Hypothalamus (tissue), 51 donors: ENCODE measurements at places on chromosomes 7 and 10.

GRCh38 chr10:8359467-8359866 is 305.0 kb downstream of the GATA3 start:
- no peak for DNase-seq

- no peak for DNase-seq
Measured at GRCh38 chr10:4354382-4354812, 471.6 kb upstream of the AKR1E2 start.

- DNase-seq, result no peak
Measured at GRCh38 chr10:66629996-66630395, 295.8 kb upstream of the LRRTM3 start.

DNA sequence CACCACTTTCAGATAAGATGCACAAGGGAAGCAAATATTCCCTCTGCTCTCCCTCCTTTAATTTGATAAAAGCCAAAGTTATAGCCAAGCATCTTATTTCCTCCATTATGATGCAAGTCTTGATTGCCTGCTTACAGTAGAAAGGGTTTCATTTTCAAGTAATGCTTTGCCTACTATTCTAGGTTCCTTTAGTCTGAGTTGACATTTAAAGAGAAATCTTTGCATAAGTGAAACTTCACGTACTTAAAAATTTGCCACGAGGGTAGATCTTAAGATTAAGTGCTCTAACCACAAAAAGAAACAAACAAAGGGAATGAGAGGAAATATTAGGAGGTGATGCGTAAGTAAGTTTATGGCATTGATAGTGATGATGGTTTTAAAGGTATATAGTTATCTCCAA is 78.1 kb upstream of the VWDE start:
- no peak for DNase-seq

- DNase-seq, result no peak
Measured at GRCh38 chr10:69734797-69735468, 66.8 kb upstream of the COL13A1 start.

DNA sequence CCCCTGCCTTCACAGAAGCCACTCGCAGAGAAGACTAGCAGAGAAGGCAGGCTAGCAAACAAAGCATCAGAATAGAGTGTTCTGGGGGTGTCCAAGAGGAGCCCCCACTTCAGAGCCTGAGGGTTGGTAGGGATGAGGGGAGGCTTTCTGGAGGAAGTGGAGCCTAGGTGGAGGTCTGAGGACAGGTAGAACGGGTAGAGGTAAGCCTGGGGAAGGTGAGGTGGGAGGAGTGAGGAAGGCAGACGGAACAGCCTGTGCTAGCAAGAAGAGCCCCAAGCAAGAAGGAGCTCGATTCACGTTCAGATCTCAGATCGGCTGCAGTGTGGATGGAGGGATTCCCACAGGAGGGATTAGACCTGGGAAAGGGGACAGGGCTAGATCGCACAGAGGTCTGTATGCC is 66.0 kb upstream of the DUSP5 start:
- DNase-seq, result no peak

DNA sequence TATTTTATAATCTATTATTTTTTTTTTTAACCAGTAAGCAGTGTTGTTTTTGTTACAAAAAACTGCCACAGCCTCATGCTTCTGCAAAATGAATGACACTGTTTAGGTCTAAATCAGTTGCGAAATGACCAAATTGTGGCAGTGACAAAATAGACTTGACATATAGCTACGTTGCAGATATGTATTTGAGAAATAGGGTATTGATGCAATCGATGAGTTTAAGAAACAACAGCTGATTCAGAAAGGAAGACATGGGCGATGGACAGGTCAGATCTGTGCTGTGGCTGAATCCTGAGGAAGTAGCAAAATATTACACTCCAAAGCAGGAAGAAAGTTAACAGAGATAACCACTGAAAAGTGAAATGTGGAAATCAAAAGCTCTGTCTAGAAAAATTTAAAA is 89.0 kb upstream of the STEAP4 start:
- no peak for DNase-seq

DNA sequence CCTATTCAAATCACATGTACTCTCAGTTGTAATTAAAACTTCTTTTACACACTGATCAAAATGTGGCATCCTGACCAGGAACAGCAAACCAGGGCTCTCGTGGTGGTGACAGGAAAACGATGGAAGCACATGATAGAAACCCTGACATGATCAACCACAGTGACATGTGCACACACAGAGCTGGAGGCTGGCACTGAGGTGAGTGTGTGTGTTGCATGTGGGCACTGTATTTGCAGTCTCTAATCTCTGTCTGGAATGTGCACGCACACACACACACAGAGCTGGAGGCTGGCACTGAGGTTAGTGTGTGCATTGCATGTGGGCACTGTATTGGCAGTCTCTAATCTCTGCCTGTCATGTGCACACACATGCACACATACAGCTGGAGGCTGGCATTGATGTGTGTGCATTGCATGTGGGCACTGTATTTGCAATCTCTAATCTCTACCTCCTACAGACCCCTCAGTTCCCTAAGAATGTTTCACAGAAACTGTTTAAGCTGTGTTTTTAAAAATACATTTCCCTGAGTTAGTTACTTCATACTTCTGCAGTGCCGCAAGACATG is 406.9 kb downstream of the SFMBT2 start:
- no peak for DNase-seq

GRCh38 chr7:44280636-44280992 is 44.8 kb downstream of the CAMK2B start:
- DNase-seq, result no peak

GRCh38 chr10:125605167-125605566 is 77.8 kb downstream of the TEX36 start:
- no peak for DNase-seq

DNA sequence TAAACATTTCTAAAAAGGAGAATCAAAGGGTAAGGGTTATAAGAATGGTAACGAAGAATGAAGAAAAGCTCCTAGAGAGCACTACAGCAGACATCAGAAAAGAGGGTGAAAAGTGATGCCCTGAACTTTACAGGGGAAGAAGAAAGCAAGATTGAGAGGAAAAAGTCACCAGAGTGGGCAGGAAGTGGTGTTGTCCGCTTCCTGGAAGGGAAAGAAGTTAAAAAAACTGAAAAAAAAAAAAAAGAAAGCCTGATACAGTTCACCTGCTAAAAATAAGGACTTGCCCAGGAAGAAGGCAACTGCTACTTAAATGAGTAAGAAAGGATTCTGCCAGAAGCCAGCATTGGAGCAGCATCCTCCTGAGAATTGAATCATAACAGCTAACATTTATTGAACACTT is 330.1 kb upstream of the PHF14 start:
- DNase-seq, result no peak

GRCh38 chr7:151308791-151309190 is 32.8 kb upstream of the NUB1 start:
- DNase-seq, result no peak

GRCh38 chr7:986766-987751 is 4.1 kb downstream of the CYP2W1 start:
- DNase-seq, result no peak

DNA sequence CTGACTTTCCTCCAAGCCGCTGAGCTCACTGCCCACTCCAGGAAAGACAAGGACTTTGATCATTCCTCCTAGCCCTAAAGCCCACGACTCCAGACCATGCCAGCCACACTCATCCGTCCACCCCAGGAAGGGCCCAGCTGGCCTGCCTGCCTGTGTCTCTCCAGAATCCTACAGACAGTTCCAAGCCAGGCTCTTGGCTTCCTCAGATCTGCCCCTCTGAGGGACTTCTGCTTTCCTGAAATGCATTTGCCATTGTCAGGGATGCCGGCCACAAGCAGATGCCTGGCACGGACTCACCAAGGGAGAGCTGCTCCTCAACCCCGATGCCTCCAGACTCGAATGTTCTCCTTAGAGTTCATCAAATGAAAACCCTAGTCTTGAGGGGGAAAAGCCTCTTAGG is 155.8 kb downstream of the OAT start:
- no peak for DNase-seq

DNA sequence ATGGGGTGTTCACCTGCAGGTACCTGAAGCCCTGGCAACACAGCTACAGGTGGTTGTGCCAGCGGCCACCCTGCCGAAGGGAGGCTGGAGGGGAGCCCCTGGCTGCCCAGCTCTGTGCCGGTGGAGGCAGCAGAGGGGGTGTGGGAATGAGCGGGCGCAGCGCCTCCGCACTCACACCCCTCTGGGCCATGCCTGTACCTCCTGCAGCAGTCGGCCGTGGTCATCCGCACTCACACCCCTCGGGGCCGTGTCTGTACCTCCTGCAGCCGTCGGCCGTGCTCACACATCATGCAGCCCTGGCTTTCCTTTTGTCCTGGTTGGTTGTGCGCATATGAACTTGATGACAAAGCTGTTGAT is 1.7 kb downstream of the ZNF511 start:
- DNase-seq, result no peak

GRCh38 chr7:99679032-99679399 is 780 bp downstream of the CYP3A5 start:
- DNase-seq, result no peak

DNA sequence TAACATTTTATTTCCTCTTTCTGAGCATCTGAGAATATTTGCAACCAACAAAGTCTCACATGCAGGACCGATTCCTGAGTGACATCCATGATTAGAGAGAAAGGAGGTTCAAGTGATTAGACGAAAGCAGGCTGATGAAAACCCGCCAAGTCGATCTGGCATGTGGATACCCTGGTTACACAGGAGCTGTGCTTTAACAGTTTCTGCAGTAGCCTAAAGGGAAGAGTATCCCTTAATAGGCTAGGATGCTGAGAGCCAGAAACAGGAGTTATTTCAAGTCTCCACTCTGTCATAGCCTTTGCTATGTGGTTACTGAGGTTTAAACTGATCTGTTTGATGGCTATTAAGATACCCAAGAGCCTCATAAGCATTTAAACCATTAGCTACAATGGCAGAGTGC is 82.5 kb downstream of the PRKCQ start:
- DNase-seq, result no peak

GRCh38 chr7:132516042-132516840 is 60.0 kb downstream of the PLXNA4 start:
- DNase-seq, result no peak

- no peak for DNase-seq
Measured at GRCh38 chr10:131700032-131700431, 200.8 kb upstream of the PPP2R2D start.

- DNase-seq, result no peak
Measured at GRCh38 chr7:36057323-36057722, 95.7 kb upstream of the EEPD1 start.

DNA sequence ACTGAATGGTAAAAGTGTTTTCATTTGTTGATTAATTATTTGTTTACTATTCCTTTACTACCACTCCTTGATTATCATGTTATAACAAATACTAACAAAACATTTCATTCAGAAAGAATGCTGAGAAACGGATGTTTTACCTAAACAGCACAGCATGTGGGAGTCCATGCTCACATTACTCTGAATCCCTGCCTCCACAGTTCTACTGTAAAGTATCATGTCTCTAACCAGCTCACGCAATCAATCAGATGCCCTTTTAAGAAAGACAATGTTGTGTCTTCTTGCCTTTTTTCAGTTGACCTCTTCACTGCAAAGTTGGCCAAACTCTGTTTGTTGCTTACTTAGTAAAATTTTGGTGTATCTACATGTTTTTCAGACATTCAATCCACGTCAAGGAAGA is 232.5 kb upstream of the MDFIC start:
- no peak for DNase-seq

- no peak for DNase-seq
Measured at GRCh38 chr10:60488111-60488669, 98.5 kb upstream of the ANK3 start.

DNA sequence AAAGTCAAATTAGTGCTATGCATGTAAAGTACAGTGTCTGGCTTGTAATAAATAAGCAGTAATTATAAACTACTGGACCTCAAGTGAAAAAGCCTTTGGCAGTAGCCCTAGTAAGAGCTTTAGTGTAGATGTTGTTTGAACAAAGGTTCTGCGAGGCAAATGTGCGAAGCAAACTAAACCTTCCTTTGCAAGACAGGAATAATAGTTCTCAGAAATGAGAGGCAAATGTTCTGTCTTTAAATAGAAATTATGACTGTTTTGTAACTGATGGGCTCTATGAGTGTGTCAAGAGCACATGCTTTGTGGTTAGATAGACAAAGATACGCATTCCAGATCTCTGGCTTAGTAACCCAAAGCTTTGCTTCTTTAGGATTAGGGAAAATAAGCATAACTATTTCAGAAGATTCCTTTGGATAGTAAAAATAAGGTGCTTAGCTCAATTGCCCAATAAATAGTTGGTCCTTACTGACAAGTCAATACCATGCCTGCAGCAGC is 169.2 kb upstream of the CDC14C start:
- no peak for DNase-seq

- DNase-seq, result no peak
Measured at GRCh38 chr7:28360739-28361138, 51.6 kb upstream of the CREB5 start.

DNA sequence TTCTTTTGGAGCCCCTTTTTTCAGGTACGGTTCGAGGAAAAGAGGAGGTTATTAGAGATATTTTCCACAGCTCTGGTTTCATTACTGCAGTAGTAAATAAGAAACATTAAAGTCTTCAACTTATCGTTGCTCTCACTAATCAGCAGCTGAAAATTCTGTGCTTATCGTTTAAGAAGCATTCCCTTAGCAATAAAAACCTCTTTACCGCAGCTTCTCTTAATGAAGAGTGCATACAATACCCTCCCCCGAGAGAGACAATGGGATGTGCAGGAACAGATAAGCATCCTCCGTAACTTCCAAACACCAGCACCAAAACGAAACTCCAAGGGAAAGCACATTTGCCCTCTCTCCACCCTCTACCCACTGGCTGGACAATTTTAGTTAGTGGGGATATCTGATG is 384.5 kb downstream of the NEBL start:
- no peak for DNase-seq

GRCh38 chr10:68239069-68239468 is 7.2 kb upstream of the ATOH7 start:
- DNase-seq, result no peak
